Spinal cord (tissue), 10 donors: ENCODE measurements at places on chromosomes 12 and 14.
A peak's percentile ranks its signal among the peaks of the same experiment; 100 is the strongest.

DNA sequence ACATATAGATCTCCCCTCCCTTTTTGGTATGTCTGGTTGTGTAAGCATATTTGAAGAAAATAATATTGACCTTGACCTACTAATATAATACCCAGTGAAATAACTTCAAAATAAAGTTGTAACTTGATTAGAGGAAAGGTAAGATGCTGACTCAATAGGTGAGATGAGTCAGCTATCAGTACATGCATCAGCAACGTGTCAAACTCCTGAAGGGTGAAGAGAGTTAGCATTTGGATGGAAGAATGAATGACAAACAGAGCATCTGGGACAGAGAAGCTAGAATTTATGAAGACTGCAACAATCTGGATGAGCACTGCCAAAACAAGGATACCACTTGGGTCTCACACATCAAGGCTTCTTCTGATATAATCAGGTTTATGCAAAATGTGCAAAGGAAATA is 74.9 kb downstream of the PPP2R5E start:
- no peak overlapping the region for H3K4me3 ChIP-seq
- no peaks in the 10 kb centered on the region for H3K4me1 ChIP-seq
- H3K27ac ChIP-seq = no peak overlapping the region
- no peaks in the 10 kb centered on the region for H3K36me3 ChIP-seq
- no peak for DNase-seq

- no peak for DNase-seq
- no peaks in the 10 kb centered on the region for H3K36me3 ChIP-seq
- no peaks in the 10 kb centered on the region for H3K27me3 ChIP-seq
- no peaks in the 10 kb centered on the region for H3K4me1 ChIP-seq
- H3K27ac ChIP-seq = no peak overlapping the region
- no peak overlapping the region for H3K4me3 ChIP-seq
These were observed 114.8 kb downstream of the PLEKHA5 start for GRCh38 chr12:19244312-19244711.

DNA sequence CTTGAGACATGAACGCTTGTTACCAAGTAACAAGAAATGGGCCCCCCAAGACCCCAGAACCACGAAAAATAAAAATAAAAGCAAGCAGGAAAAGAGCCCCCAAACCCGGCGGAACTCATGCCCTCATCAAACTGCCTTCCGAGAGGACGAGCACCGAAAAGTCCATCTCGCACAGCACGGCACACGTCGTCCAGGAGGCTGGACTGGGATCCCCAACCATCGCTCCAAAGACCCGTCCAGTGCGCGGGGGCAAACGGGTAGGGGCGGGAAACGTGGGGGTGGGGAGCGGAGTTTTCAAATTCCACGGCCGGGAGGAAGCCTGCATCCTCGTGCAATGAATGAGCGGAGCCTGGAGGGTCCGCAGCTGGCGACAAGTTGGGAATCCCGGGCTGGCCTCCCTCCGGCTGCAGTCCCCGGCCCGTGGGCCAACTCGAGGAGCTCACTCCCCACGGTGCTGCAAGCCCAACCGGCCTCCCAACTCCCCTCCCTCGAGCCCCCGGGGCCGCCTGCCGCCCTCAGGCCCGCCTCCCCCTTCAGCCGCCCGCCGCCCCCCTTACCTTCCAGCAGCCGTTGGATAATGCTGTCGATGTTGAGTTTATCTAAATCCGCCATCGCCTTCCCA is 484 bp downstream of the PPP1CC start:
- H3K27me3 ChIP-seq = no peaks in the 10 kb centered on the region
- H3K4me3 ChIP-seq = peak overlapping the region; percentile 60
- no peak for DNase-seq
- no peaks in the 10 kb centered on the region for H3K36me3 ChIP-seq

- H3K27me3 ChIP-seq = peaks cover 9% of the 10 kb centered on the region
- H3K4me1 ChIP-seq = peaks cover 21% of the 10 kb centered on the region
- H3K4me3 ChIP-seq = peak overlapping the region; percentile 62
- H3K36me3 ChIP-seq = no peaks in the 10 kb centered on the region
- peak overlapping the region; percentile 68 for H3K27ac ChIP-seq
These were observed 394 bp upstream of the AMIGO2 start for GRCh38 chr12:47079981-47080724.

- DNase-seq = no peak
- peaks cover 27% of the 10 kb centered on the region for H3K36me3 ChIP-seq
- H3K27ac ChIP-seq = no peak overlapping the region
- H3K4me1 ChIP-seq = peaks cover 26% of the 10 kb centered on the region
These were observed 87.4 kb downstream of the B4GALNT3 start for GRCh38 chr12:546920-547845.
